NCI-H146 (cell line): ENCODE measurements at places on chromosomes 4 and X.

GRCh38 chrX:1400049-1400448 is 8.1 kb upstream of the SLC25A6 start:
- no peak for DNase-seq

DNA sequence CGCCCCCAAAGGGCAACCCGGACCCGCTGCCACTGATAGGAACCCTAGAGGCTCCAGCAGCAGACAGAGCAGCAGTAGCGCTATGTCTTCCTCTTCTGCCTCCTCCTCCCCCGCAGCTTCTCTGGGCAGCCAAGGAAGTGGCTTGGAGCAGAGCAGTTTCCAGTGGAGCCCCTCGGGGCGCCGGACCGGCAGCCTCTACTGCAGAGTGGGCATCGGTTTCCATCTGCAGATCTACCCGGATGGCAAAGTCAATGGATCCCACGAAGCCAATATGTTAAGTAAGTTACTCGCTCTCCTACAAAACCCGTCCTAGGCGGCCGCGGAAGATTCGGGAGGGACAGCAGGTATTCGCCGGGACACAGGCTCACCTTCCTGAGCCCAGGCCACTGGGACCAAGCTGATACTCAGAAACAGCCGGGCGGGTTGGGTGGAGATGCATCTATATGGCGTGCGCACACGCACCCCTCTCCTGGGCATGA is 477 bp downstream of the FGF5 start:
- DNase-seq, result peak; percentile 72

GRCh38 chr4:175930471-175930870 is 118.4 kb upstream of the GPM6A start:
- no peak for DNase-seq

DNA sequence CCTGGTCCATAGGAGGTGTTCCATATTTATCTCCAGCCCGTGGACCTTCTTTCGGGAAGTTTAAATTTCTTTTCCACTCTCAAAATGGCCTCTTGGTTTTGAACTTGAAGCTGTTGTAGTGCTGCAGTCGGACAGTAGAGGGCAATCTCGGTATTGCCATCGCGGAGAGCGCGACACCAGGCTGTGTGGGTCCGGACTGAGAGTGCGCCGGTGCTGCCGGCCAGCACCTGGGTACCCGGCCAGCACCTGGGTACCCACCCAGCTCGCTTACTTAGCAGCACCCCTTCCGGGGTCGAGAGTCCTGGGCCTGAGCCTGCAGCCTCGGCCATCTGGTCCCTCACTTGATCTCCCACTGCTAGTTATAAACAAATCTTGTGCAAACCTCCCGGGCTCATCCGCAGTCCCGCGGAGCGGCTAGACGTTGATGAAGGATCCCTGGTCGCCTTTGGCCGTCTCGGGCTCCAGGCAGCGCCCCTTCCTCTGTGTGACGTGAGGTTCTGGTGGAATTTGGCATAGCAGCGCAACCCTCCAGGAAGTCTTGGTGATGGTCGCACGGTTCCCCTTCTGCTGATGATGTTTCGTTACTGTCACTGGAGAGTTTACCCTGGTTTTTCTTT is 18.0 kb downstream of the FAM9A start:
- peak; percentile 46 for DNase-seq

GRCh38 chr4:57157596-57158137 is 47.5 kb upstream of the IGFBP7 start:
- DNase-seq, result no peak

GRCh38 chr4:40916880-40917279 is 167.1 kb downstream of the NSUN7 start:
- peak; percentile 22 for DNase-seq

GRCh38 chrX:129650821-129651510 is 3.8 kb downstream of the APLN start:
- DNase-seq, result peak; percentile 30

DNA sequence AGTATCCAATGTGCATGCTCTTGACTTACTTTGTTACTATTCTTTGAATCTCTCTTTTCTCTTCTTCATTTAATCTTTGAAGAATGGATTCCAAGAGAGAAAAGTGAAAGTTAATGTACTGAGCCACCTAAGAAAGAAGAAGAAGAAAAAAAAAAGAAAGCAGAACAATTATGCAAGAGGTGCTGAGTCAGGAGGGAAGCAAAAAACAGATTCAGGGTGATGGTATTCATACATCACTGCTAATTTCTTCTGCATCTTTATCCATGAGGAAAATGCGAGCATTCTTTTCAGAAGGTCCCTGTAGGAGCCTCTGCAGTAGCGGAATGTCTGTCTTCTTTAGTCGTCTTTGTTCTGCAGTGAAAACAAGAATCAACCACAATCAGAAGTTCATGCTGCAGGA is 43.9 kb downstream of the RASSF6 start:
- DNase-seq, result no peak

GRCh38 chr4:24640366-24640765 is 56.0 kb upstream of the DHX15 start:
- no peak for DNase-seq

- no peak for DNase-seq
These were observed 34.5 kb upstream of the HGFAC start for GRCh38 chr4:3407171-3407771.

GRCh38 chr4:26161030-26161824 is 159.6 kb upstream of the RBPJ start:
- DNase-seq, result no peak

- no peak for DNase-seq
These were observed 176.9 kb downstream of the PDHA2 start for GRCh38 chr4:96016634-96017299.

DNA sequence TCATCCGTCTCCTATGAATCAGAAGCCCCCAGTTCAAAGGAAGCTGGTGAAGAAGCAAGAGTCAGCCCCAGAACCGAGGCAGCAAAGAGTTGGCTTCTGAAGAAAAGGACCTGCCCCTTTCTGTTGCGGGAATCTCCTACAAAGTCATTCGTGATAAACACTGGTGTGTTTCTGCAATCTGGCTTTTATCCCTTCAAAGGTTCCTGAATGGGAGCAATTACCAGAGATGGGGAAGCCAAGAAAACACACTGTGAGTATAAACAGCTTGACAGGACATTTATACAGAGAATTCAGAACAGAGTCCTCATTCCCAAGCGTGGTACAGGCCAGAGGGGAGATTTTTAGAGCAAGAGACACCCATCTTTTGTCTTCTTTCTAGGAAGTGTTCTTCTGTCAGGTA is 226.8 kb upstream of the LNX1 start:
- no peak for DNase-seq

GRCh38 chrX:70044541-70045245 is 5.0 kb downstream of the AWAT2 start:
- DNase-seq, result no peak

- DNase-seq, result no peak
These were observed 39.1 kb upstream of the NSUN7 start for GRCh38 chr4:40710484-40711254.

DNA sequence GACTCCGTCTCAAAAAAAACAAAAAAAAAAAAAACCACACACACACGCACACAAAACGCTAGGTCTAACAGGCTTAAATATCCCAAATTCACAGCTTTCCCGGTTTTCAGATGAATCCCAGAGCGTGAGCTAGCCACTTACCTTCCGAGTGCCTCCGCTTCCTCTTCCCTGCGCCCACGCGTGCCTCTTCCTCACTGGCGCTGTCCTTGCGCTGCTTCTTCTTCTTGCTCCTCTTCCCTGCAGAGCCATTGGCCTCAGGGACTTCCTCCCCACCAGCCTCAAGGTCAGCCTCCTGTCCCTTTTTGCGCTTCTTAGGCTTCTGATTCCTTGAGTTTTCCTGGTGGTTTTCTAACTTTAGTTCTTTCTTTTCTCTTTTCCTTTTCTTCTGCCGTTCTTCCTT is 15.7 kb downstream of the LYAR start:
- DNase-seq, result no peak

DNA sequence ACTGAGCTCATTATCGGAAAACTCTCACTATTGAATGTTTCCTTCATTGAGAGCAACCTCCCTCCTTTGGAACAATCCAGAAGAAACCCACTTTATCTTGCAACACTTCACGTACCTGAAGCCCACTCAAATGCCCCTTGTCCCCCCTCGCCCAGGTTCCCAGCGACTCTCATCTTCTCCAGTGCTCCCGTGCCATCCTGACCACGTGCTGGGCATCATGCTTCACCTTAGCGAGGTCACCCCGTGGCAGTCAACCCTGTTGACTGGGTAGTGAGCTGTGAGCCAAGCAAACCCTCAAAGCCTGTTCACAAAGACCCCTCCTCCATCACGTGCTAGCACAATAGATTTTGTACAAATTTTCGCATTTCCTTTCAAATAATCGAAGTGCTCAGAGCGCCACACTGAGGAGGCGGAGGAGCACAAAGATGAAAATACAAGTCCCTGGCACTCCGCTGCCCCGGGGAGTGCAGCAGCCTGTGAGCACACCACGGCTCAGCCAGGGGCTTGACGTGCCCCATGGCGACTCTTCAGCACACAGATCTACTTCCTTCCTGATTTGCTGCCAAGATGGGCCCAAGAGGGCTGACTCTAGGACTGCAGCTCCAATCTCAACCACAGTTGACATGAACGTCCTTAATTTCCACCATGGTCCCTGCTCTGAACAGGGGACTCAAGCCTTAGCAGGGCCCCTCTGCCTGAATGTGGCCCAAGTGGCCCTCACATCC is 15.6 kb downstream of the PDZD4 start:
- no peak for DNase-seq

GRCh38 chr4:147924604-147925412 is 192.9 kb downstream of the ARHGAP10 start:
- DNase-seq, result no peak

DNA sequence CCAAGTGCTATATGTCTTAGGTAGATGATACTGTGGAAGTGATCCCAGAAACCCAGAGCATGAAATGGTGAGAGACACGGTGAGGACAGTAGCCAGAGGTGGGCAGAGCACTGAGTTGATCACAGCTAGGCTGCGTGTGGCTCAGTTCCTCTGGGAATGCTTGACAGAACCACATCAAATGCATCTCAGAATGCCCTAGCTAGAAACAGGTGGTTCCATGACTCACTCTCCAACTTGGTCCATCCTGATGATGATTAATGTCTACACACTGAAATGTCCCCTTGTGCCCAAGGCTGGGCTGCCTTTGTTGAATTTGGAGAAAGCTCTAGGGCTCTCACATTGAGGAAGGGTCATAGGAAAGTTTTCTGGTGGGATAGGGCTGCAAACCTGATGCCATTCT is 113.6 kb downstream of the ZNF518B start:
- no peak for DNase-seq

- no peak for DNase-seq
These were observed 28.7 kb downstream of the ARAP2 start for GRCh38 chr4:36215627-36216026.

GRCh38 chr4:87032884-87033533 is 98.2 kb downstream of the AFF1 start:
- DNase-seq, result no peak

DNA sequence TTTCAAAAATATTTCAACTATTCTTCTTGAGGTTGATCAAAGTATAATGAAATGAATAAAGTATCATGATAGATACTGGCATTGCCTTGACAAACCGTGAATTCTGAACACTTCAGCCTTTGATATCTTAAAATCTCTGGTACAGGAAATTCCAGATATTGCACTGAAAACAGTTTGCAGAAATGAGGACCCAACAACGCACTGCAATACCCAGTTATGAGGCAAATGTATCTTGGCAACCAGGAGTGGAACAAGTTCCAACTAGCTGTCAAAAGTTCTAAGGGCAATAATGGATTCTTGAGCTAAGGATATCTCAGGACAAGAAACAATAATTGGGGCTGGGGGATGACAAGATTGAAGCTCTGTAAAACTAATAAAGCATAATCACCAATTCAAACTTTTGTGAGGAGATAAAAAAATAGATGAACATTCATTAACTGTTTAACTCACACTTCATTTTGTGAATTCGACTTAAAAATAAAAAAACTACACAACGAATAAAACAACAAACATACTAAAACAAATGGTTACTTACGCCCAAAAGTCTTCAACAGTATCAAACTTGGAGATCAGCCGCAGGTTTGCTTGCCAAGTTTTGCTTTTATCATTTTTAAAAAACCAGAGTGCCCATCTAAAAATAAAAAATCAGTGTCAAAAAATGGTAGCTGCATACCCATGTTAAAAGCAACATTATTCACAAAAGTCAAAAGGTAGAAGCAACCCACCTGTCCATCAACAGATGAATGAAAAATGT is 38.1 kb downstream of the EIF4E start:
- no peak for DNase-seq

GRCh38 chr4:33422656-33423055 is 2702.5 kb downstream of the PCDH7 start:
- DNase-seq, result no peak

DNA sequence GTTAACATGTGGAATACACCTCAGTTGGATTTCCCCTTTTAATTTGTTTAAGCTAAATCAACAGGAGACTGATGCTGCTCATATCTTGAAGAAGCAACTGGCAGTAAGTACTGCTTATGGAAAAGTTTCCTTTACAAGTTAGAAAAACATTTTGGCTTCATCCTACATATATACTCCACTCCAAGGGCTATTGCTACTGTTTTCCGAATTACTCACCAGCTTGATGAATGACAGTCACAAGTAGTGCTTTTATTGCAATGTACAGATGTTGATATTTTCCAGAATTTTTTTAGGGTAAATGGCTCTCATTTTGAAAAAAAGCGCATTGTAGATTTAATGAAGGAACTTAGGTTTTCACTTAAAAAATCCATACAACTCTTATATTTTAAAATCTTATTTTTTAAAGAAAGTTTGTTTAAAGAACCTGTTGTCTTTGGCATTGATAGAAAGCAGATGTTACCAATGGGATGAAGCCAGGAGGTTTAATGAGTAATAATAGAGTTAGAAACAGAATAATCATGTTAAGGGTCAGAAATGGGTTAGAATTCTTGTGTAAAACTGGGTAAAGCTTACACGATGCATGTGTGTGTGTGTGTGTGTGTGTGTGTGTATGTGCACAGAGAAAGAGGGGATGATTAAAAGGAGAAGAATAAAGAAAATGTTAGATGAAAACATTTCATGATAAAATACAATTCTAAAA is 272.9 kb downstream of the CFAP299 start:
- no peak for DNase-seq

DNA sequence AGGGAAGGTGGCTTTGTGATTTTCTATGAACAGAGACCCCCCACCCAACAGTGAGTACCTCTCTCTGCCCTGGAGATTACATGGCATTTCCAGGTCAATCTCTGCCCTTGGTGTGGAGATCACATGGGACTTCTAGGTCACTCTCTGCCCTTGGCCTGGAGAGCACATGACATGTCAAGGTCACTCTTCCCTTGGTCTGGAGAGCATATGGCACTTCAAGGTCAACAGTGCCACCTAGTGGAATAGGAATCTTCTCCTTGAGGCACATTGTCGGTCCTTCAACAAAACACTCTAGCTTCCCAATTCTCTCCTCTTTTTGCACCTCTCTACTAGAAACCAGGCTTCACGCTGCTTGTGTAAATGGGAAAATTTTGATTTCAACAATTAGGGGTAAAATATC is 66.2 kb upstream of the TACR3 start:
- DNase-seq, result peak; percentile 0

GRCh38 chr4:25756503-25756902 is 100.9 kb downstream of the SLC34A2 start:
- DNase-seq, result no peak

DNA sequence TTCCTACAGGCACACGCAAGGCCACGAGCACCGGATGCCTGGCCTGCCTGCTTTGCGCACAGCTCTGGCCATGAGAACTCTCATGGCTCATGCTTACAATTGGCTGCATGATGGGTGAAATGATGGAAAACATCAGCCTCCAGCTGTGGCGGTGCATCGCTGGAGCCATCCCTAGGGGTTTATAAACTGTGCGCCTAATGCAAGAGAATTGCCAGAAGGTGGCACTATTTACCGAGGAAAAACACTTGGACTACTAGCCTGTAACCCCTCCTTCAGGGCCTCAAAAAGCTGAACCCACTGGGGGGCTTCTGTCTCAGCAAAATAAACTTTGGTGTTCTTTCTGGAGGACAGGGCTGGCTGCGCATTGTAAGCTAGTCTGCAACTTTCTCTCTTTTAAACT is 51.9 kb downstream of the PHKA2 start:
- DNase-seq, result peak; percentile 16
